HFFc6 (cell line): ENCODE measurements at places on chromosomes 13 and 19. TPM values are rescaled to one million over a fixed set of nuclear protein-coding genes. Genes with fewer than 3 reads are reported as not detected.

ZNF559 gene
- 10.2 to 13.8 TPM (median 13.7 TPM) in 3 replicates for total RNA-seq

IZUMO4 gene
- total RNA-seq = 1.2 to 3.2 TPM (median 1.4 TPM) in 3 replicates

TMEM255B gene
- 7.3 to 9.6 TPM (median 8.2 TPM) in 3 replicates for total RNA-seq

ATP4A gene
- total RNA-seq = not detected in 3 replicates

KIR2DL1 gene
- total RNA-seq = not detected in 3 replicates

SRRM5 gene
- total RNA-seq = 0.09 to 0.21 TPM (median 0.10 TPM) in 3 replicates

- no peaks in the 10 kb centered on the region for H3K36me3 ChIP-seq
- H3K4me3 ChIP-seq = no peak overlapping the region
- DNase-seq = no peak
- H3K27me3 ChIP-seq = no peaks in the 10 kb centered on the region
These were observed 516.5 kb downstream of the FGF9 start for GRCh38 chr13:22187329-22187728.

DNA sequence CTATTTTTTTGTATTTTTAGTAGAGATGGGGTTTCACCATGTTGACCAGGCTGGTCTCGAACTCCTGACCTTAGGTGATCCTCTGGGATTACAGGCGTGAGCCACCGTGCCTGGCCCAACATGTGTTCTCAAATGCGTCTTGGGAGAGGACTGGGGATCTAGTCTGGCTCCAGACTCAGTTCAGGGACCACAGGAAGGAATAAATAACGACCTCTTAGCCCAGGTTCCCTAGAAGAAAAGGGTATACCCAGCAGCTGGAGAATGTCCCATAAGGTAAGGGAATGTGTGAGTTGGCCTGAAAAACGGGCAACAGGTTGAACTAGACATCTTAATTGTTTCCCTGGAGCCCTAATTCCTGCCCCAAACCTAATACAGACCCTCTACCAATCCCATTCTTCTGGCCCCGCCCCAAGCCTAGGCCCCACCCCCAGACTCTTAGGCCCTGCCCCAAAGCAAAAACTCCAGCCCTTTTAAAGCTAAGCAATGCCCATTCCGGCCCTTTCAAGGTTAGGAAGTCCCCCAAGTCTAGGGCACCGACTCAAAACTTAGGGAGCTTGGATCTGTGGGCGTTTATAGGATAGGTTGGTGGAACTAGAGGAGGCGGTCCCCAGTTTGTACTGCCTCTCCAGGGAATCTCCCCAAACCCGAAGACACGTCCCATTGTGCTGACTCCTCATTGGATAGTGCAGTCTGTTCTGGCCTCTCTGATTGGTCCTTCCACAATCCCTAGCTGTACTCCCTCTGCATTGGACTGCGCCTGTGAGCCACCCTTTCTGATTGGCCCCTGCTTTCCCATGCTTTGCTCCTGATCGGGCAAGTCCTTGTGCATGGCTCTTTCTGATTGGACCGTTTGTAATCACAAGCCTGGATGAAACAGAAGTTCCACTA lies 5.4 kb upstream of the LRFN1 start:
- peak; percentile 15 for DNase-seq
- H3K4me3 ChIP-seq = no peak overlapping the region
- H3K27ac ChIP-seq = no peak overlapping the region

DNA sequence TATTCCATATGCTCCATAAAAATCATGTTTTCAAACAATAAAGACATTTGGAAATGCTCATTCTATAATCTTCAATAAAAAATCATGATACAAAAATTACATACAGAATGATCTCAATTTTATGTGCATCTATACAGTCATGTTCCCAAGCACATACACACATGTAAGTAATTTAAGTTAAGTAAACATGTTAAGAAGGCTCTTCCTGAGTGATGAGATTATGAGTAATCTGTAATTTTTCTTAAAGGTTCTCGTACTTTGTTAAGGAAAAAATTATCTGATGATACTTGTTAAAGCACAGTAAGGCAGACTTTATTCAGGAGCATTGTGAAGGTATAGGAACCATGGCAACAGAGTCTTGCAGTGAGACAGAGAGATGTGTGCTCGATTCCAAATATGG lies 30.0 kb upstream of the DLEU7 start:
- no peak overlapping the region for H3K4me3 ChIP-seq
- no peak for DNase-seq
- H3K27ac ChIP-seq = no peak overlapping the region
- H3K27me3 ChIP-seq = peaks cover 2% of the 10 kb centered on the region; the same call in 1 of the 2 replicates
- H3K36me3 ChIP-seq = no peaks in the 10 kb centered on the region
- H3K4me1 ChIP-seq = peaks cover 6% of the 10 kb centered on the region; the same call in 1 of the 2 replicates

DNA sequence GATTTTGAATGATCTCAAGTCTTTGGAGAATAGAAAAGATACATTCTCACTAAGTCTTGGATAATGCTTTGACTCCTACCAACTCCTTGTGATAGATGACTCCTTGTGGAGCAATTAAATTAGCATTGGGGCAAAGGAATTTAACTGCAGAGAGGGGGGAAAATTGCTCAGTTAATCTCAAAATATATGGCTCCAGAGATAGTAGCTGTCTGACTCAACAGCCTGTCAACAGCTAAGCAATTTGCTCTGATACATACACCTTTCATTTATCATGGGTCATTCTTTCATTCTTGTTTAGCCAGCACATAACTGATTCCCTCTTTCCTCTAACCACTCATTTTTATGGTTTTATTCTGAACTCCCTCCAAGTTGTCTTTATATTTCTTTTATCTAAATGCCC lies 225.6 kb upstream of the OBI1 start:
- H3K4me3 ChIP-seq = no peak overlapping the region
- H3K27ac ChIP-seq = no peak overlapping the region
- H3K4me1 ChIP-seq = no peaks in the 10 kb centered on the region
- DNase-seq = no peak

GRCh38 chr13:32121316-32121715 lies 89.7 kb downstream of the FRY start:
- H3K4me3 ChIP-seq = 0 out of 2 replicates have a peak overlapping the region, but pooled peaks have one; percentile 5
- H3K36me3 ChIP-seq = peaks cover 33% of the 10 kb centered on the region
- H3K4me1 ChIP-seq = peaks cover 51% of the 10 kb centered on the region
- peak; percentile 41 for DNase-seq

GRCh38 chr13:21686751-21687391 lies 16.0 kb downstream of the FGF9 start:
- H3K4me3 ChIP-seq = no peak overlapping the region
- no peak for DNase-seq

- no peak overlapping the region for H3K4me3 ChIP-seq
- H3K36me3 ChIP-seq = 0 out of 2 replicates have a peak, but pooled peaks cover under 1% of the 10 kb centered on the region
- H3K27me3 ChIP-seq = peaks cover 5% of the 10 kb centered on the region
- no peak overlapping the region for H3K27ac ChIP-seq
These were observed 4.0 kb upstream of the PNMA8B start for GRCh38 chr19:46499692-46500091.
